ENCODE measurements at places on chromosomes 4 and X.

- no peak for DNase-seq
Observed at GRCh38 chr4:120682981-120683380, 239.5 kb downstream of the PRDM5 start.

- no peak for DNase-seq
Observed at GRCh38 chrX:57135287-57135686, 1.9 kb downstream of the SPIN2A start.

- DNase-seq: no peak
Observed at GRCh38 chr4:6472387-6473263, at the start of gene PPP2R2C. Gene PPP2R2C (minus strand): TSS chr4:6472614. CDS start chr4:6472229, 385 bp downstream.

DNA sequence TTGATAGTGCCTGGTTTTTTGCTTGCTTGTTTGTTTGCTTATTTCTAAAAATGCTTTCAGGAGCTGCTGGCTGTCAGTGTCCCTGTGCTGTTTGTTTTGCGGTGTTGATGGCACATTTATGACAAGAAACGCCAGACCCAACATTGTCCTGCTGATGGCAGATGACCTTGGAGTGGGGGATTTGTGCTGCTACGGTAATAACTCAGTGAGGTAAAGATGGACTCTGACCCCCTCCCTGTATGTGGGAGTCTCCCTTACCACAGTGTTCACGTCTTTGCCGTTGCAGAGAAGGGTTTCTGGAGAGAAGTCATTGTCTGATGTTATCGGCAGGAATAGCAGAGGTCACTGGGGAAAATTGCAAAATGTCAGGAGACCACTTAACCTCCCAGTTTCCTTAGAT is at the start of gene ARSH:
Gene ARSH, plus strand, starts transcription at position 52 of the 400 bp plus-strand sequence. Its CDS starts 67 bp downstream, at position 119.
- DNase-seq: no peak

- DNase-seq: peak; percentile 6
Observed at GRCh38 chrX:72308566-72309296, 3.0 kb upstream of the CITED1 start.

DNA sequence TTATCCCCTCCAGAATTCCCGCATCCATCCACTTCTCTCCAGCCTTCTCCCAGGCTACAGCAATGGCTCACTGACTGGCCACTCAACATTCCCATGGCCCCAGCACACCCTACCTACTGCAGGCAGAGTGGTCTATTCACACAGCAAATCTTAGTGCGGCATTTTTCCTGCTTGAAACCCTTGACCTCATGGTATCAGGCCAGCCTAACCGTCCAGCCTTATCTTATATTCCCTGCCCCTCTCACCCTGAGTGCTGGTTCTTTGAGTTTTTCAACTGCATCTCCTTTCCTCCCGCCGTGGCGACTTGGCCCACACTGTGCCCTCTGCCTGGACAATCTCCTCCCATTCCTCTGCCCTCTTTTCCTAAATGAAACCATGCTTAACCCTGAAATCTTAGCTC is 10.0 kb upstream of the S100G start:
- DNase-seq: no peak

DNA sequence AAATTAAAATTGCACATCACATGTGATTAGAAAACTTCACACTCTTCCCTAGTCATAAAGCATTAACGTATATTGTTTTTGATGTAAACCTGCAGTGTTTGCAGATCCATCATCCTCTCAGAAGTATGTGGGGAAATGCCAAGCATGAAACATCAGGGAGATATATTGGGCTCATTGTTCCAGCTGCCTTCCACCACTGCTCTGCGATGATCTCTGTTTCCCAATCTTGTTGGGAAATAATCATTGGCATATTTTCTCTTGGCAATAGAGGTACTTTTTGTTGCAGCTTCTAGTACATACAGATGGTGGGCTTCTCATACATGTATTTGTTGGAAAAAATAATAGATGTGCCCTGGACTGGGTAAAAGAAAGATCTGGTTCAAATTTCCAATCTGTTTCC is 466.3 kb upstream of the HS3ST1 start:
- no peak for DNase-seq

- DNase-seq: no peak
Observed at GRCh38 chr4:176769514-176769913, 23.2 kb downstream of the VEGFC start.

DNA sequence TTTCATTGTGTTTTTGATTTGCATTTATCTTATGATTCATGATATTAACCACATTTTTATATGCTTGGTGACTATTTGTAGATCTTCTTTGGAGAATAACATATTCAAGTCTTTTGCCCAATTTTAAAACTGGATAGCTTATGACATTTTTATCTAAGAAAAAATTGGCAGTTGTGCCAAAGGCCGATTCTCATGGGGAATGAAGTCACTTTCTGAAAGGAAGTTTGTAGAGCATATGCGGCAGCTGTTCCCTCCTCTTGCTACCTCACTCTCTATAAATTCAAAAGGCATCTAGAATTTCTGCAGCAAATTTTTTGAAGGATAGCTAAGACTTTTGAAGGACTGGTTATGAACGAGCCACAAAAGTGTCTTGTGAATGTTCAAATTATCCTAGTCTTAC is 2353.5 kb downstream of the ARAP2 start:
- DNase-seq: no peak

DNA sequence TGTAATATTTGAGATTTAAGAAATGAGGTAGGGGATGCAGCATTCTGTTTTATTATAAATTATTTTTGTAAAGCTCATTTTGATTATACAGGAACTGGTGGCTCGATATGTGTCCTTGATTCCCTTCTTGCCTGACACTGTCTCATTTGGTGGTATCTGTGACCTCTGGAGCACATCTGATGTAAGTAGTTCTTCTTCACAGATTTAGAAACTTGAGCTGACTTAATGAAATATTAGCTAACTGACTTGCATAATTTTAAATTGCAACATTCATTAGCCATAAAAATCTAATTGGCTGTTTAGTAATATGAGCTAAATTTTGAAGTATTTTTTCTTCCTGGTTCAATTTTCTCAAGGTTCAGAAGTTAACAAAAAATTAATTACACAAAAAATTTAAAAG is 69.1 kb downstream of the FBXL5 start:
- no peak for DNase-seq

- DNase-seq: no peak
Observed at GRCh38 chrX:25002661-25003020, 13.1 kb downstream of the ARX start.

- no peak for DNase-seq
Observed at GRCh38 chr4:20859097-20859781, 159.0 kb downstream of the PACRGL start.

- DNase-seq: no peak
Observed at GRCh38 chrX:103562801-103563200, 22.5 kb upstream of the TCEAL4 start.

DNA sequence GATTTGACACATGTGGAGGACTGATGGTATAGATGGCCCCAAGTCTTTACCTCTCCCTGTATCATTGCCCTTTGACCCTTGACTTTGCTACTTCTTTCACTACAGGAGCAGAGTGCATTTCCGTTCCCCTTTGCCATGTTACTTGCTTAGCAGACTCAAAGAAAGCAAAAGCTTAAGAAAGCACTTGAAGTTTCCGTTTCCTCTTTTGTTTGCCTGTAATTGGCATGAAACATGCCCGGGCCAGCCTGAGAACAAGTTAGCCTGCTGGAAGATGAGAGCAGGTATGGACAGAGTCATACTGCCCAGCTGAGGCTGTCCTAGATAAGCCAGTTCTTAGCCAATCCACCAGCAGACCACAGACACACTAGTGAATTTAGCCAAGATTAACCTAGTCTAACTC is 206.0 kb downstream of the BCOR start:
- DNase-seq: no peak

- DNase-seq: peak; percentile 22
Observed at GRCh38 chrX:47662144-47662657, 3.2 kb upstream of the UXT start.

DNA sequence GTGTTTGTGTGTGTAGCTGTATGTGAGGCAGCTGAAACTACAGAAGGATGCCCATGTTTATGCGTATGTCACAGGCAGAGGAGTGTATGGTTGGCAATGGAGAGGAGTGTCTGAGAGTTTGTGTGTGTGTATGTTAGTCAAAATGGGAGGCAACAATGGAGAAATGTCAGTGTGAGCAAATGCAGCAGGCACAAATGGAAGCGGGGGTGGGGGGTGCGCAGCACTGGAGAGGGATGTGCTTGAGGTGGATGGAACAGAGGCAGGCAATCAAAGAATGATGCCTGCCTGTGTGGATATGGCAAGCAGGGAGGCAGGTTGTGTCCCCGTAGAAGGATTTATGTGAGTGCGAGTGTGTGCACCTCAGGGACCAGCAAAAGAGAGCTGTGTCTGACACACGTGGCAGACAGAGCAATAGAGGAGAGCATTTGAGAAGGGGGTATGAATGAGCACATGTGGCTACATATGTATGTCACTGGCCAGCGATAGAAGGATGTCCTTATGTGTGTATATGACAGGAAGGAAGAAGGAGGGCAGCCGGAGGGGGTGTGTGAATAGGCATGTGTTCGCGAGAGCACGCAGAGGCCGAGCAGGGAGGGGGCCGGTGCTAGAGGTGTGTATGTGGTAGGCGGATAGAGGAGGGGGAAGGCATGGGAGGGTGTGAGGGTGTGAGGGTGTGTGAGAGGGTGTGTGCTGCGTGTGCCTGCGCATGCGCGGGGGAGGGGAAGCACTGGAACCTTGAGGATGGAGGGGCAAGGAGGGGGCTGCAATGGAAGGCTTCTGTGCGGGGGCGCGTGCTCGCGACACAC is 1.1 kb downstream of the PJA1 start:
- DNase-seq: peak; percentile 52

- DNase-seq: no peak
Observed at GRCh38 chr4:76494871-76495590, 60.0 kb downstream of the SHROOM3 start.

- no peak for DNase-seq
Observed at GRCh38 chr4:75235359-75235951, 278.7 kb downstream of the RCHY1 start.

DNA sequence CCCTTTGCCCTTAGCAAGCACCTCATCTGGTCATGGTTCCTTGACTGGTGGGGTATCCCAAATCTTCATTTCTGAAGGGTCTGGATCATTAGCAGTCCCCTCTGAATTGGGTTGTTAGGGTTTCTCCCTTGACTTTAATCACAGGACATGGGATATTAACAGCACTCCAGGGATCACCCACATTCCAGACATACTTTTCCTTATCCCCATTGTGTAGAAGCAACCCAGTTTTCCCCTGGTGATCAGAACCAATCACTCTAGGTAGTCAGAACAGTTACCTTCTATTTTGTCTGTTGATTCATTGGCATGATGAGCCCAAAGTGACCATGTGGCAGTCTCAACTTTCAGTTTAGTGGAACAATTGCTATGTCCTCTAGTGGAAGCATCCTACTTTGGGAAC is 29.1 kb upstream of the GRSF1 start:
- DNase-seq: no peak

DNA sequence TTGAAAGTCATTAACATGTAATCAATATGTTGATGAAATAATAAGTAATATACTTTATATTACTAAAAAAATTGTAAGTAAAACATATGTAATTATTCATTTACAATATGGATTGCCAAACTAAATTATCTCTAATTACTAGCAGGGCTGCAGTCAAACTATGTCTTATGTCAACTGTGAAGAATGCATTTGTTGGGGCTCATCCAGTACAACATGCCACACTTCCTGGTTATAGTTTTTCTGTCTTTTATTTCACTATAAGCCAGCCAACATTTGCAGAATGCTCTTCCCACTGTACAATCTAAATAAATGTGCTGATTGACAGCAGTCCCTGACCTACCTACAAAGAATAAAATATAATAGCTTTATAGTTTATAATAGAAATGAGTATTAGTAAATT is 975.4 kb upstream of the NDST4 start:
- DNase-seq: no peak

Data from activated CD4-positive, alpha-beta T cell treated with anti-CD3 and anti-CD28 coated beads, Interleukin-2, amount 50 U/mL, for 4 hours (primary cell).